ENCODE measurements at places on chromosomes 1 and 21.

DNA sequence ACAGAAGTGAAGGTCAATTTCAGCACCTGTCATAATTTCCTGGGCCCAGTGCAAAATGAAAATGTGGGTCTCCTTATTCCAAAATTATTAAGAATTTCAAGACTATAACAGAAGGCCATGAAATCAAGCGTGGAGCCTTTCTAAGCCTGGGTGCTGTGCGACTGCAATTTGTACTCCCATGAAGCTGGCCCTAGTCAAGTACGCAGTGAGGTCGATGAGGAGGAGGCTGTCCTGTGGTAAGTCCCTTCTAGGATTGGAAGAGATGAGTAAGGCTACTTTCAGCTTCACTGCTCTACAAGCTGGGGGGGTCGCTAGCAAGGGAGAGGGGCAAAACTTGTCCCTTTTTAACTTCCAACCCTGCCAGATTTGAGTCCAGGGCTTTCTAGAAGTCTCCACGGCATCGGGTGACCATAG is 410 bp upstream of the NUDC start:
- DNase-seq: no peak

- no peak for DNase-seq
Observed at GRCh38 chr1:38073534-38074301, 27.1 kb upstream of the POU3F1 start.

GRCh38 chr21:15141261-15141970 is 76.6 kb upstream of the NRIP1 start:
- peak; percentile 35 for DNase-seq

- DNase-seq: no peak
Observed at GRCh38 chr1:223770621-223771315, 58.4 kb downstream of the CAPN2 start.

DNA sequence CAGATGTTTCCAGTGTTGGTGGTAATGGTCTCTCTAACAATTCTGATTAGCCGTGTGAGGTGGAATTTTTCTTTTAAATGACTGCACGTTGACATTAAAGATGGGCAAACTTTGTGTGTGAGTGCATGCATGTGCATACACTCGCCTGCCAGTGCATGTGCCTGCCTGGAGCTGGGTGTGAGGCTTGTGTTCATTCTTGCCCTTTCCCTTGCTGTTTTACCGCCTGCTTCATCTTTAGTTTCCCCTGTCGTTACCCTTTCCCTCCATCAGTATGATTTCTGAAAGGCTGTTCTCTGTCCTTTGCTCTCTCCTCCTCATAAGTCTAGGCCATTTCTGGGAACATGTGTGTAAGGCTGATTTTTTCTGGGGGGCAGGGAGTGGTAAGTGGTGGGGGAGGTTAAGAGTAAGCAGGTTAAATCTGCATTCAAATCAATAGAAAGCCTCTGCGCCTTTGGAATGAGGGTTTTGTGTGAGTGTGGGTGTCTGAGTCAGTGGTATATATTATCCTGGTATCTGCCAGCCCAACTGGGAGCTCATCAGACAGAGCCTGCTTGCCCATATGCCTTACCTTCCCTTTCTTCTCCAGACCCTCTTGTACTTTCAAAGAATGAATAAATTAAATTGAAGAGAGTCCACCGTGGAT is 112.5 kb downstream of the PBX1 start:
- no peak for DNase-seq

DNA sequence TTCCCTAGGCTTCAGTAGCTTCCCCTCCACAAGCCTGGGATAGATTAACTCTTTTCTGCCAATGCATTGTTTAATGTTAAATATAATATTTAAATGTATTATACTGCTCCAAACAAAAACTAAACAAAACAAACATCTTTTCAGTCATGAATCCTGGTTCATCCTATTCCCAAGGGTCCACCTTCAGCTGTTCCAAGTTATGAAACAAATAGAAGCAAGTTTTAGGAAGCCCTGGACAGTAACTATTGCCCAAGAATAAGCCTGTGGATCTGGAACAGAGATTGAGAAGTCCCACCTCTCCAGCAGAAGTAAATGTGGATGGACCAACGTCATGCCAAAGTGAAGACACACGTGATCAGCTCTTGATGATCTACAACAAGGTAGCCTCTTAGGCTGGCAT is 408.1 kb downstream of the SETD4 start:
- DNase-seq: no peak

- DNase-seq: no peak
Observed at GRCh38 chr21:46307625-46308024, 16.0 kb downstream of the C21orf58 start.

- DNase-seq: no peak
Observed at GRCh38 chr1:107843989-107844388, 121.0 kb downstream of the VAV3 start.

- DNase-seq: no peak
Observed at GRCh38 chr1:233907151-233907550, 2.7 kb downstream of the SLC35F3 start.

- no peak for DNase-seq
Observed at GRCh38 chr1:209318181-209319056, 265.1 kb upstream of the CAMK1G start.

GRCh38 chr21:41418956-41419680 is 6.9 kb upstream of the MX1 start:
- no peak for DNase-seq

DNA sequence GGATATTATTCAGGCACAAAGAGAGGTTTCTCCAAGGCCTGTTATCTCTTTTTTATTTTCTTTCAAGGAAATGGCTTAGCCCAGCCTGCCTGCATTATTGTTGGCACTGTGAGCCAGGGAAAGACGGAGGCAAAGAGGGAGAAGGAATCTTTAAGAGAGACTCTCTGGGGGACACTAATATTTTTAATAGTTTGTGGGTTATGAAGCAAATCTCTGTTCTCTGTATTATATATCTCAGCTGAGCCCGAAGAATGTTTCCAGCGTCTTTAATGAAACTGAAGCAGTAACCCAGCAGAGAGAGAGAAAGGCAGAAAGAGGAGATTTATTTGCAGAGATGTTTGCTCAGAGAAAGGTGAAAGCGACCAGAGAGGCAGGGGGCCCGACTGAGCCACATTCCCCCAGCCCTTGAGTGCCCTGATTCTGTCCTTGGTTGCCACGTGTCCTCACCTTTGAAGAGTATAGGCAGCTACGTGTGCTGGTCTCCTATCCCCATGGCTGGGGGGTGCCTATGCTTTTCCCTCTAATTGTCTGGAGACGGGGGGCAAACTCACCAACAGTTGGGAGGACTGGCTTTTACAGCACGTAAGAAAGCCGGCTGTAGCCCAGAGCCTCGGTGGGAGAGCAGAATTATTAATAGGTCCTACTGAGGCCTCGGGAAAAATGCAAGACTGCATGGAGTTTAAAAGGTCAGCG is 166.4 kb downstream of the TRABD2B start:
- DNase-seq: no peak

GRCh38 chr1:1068517-1069055 is 5.5 kb downstream of the RNF223 start:
- no peak for DNase-seq

- no peak for DNase-seq
Observed at GRCh38 chr1:4681026-4681425, 26.6 kb downstream of the AJAP1 start.

GRCh38 chr1:175015243-175015642 is 8.0 kb downstream of the MRPS14 start:
- no peak for DNase-seq

GRCh38 chr21:45178070-45178608 is 103.8 kb downstream of the ADARB1 start:
- DNase-seq: no peak
